ENCODE measurements at places on chromosomes 12 and 14.
A peak's percentile ranks its signal among the peaks of the same experiment; 100 is the strongest.

DNA sequence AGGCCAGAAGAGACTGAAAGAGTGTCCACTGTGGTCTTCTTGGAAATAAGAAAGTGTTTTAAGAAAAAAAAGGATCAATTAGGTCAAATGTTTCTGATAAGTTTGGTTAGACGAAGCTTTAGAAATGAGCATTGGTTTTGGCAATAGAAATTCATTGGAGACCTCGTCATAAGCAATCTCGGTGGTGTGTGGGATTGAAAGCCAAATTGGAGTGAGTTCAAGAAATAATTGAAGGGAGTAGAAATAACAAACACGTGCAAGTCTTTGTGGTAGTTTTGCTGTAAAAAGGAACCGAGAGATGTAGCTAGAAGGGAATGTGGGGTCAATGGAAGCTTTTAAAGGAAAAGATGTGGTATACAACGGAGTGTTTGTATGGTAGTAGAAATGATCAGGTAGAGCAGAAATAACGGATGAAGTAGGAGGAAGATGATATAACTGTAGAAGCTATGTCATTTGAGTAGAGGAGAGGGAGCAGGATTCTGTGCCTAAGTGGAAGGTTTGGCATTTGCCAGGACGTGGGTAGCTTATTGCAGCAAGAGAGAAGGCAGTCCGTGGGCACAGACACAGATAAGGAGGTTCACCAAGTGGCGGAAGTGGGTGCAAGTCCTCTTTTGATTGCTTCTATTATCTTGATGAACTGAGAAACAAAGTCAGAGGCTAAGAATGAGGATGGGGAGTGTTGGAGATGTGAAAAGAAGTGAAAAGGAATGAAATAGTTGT lies 146.2 kb downstream of the DACT1 start:
- no peak for DNase-seq

DNA sequence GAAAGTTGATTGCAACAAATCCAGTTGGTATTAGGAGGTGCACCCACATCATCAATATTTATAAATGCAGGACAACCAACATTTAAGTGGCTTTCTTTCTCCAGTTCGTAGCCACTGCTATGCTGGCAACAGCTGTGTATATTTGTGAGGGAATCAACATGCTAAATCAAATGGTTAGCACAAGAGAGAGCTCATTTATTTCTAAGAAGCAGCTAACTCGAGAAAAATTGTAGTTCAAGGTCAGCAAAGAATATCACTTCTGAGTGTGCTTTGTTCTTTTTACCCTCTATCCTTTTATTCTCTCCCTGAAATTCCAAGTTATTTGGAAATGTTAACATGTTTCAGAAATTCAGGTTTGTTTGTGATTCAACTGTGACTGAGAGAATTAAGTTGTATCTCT lies 137.3 kb downstream of the NAV3 start:
- no peak for DNase-seq

GRCh38 chr12:68279227-68280054 lies 26.0 kb upstream of the IL22 start:
- DNase-seq = no peak

DNA sequence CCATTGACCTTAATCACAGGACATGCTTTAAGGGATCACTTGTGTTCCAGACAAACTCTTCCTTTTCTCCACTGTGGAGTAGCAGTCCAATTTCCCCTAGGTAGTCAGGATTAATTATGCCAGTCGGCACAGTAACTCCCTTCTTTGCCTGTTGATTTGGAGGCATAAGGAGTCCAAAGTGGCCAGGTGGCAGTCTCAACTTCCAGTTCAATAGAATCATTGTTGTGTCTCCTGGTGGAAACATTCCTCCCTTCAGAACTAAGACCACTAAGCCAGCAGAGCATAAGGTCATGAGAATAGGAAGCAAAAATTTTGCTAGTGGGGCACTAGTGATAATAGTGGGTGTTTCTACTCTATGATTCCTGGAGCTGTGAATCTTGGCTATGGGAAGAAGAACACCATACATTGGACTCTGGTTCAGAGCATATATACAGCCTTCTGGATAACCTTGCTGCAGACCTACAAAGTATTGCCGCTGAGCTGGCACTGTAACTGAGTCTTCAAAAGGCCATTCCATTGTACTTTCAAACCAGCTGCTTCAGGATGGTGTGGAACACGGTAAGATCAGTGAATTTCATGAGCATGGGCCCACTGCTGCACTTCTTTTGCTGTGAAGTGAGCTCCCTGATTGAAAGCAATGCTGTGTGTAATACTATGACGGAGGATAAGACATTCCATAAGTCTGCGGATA lies 147.3 kb upstream of the MAX start:
- no peak for DNase-seq

GRCh38 chr14:97402279-97402678 lies 605.1 kb downstream of the VRK1 start:
- DNase-seq = no peak

GRCh38 chr12:108270035-108270848 lies 68.9 kb downstream of the CMKLR1 start:
- DNase-seq = no peak

- DNase-seq = no peak
These were observed 155.2 kb upstream of the ALG10B start for GRCh38 chr12:38161123-38162000.

DNA sequence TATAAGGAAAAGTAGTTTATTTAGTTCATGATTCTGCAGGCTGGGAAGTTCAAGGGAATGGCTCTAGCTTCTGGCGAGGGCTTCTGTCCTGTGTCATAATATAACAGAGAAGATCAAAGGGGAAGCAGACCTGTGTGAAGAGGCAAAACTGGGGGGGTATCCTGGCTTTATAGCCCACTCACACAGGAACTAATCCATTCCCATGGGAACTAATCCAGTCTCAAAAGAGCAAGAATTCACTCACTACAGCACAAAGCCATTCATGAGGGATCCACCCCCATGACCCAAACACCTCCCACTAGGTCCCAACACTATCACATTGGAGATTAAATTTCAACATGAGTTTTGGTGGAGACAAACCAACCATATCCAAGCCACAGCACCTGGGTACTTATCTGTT lies 6.9 kb downstream of the ALDH6A1 start:
- no peak for DNase-seq

- DNase-seq = no peak
These were observed 47.1 kb upstream of the TMEM260 start for GRCh38 chr14:56532546-56532945.

- no peak for DNase-seq
These were observed 93.5 kb downstream of the SMOC1 start for GRCh38 chr14:69972755-69973154.

- DNase-seq = no peak
These were observed 47.3 kb downstream of the ABCC9 start for GRCh38 chr12:21893924-21894323.

- DNase-seq = peak; percentile 20
These were observed 520 bp downstream of the CSRP2 start for GRCh38 chr12:76878099-76878898.

DNA sequence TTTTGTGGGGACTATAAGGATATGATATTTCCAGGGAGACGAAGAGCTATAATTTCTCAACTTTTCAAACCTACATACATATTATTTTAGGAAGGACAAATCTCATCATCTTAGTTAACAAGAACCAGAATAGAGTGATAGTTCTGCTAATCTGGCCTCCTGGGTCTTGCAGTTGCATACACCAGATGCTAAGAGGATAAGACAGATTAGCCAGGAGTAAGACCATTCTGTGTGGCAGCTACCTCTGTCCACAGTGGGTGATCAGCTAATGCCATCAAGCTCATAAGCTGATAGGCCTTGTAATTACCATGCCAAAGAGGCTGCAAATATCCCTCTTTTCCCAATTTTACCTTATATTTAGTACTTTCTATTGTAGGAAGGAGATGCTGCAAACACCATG lies 776.8 kb downstream of the NRXN3 start:
- no peak for DNase-seq

- no peak for DNase-seq
These were observed 12.0 kb downstream of the GNG2 start for GRCh38 chr14:51872396-51872795.

- DNase-seq = no peak
These were observed 213.7 kb upstream of the SYT10 start for GRCh38 chr12:33653362-33653761.

- DNase-seq = no peak
These were observed 264.1 kb downstream of the DACT1 start for GRCh38 chr14:58901826-58902225.

GRCh38 chr14:58200480-58200841 lies 512 bp downstream of the ACTR10 start:
- DNase-seq = no peak

DNA sequence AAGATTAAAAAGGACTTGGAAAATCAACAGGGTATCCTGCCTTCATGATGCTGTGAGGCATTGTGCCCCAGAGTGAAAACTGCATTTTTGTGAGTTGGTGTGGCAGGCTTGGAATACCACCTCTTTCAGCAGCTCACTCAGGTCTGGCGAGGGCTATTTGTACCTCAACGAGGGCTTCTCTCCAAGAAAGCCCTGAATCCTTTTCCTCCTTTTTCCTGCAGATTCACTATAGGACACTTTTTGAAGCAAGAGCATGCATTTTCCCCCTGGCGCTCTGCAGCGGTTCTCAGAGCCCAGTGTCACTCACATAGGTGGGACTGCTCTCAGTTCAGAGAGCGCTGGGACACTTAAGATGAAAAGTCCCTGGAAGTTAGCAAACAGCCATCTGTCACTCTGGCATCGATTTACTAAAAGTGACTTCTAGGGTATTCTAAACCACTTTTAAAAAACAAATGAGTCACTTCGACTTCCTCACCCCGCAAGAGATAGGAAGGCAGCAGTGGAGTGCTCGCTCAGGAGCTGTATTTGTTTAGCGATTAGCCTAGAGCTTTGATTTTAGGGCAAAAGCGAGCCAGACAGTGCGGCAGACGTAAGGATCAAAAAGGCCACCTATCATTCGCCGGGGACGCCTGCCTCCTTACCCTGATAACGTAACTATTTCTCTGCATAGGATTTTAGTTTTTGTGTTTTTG lies 782 bp upstream of the LGR5 start:
- DNase-seq = no peak

- DNase-seq = no peak
These were observed 58.3 kb upstream of the STXBP6 start for GRCh38 chr14:25108291-25108690.

DNA sequence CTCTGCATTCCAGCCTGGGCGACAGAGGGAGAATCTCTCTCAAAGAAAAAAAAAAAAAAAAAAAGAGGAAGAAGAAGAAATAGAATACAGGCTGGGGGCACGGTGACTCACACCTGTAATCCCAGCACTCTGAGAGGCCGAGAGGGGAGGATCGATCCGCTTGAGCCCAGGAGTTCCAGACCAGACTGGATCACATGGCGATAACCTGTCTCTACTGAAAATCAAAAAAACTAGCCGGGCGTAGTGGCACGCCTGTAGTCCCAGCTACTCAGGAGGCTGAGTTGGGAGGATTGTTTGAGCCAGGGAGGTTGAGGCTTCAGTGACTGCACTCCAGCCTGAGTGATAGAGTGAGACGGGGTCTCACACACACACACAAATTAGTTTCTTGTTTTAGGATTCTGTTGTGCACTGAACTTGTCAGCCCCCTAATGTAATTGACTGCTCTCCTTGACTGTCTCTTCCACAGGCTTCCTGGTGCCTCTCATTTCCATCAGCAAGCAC lies 963 bp upstream of the TINF2 start:
- DNase-seq = no peak

DNA sequence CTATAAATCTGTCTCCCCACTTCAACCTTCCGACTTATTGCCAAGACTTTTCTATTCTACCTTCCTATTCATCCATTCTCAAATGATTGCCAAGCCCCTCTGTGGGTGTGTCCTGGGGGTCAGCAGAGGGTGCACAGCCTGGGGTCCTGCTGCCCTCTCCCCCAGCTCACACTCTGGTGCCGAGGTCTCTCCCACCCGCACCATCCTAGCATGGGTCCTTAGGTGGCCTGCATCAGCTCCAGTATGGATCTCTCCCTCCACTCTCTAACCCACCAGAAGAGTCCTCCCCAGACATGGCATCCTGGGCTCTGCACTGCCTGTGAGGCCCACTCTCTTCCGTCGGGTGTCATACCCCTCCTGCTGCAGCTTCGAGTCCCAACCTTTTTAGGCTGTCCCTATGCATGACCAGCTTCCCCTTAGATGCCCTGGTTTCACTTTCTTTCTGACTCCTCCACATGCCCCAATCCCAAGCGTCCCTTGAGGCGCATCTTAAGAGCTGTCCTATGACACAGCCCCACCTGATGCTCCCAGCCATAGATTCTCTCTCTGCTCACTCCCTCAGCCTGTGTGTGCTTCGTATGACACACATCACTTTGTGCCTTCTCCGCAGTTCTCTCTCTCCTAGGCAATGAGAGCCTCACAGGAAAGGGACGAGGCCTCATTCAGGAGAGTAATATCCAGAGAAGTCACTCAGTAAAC lies 43.9 kb downstream of the GIT2 start:
- peak; percentile 30 for DNase-seq

All from GM19239 (cell line).